Bone marrow (tissue), 2 donors: ENCODE measurements at places on chromosomes 12 and 14.

DNA sequence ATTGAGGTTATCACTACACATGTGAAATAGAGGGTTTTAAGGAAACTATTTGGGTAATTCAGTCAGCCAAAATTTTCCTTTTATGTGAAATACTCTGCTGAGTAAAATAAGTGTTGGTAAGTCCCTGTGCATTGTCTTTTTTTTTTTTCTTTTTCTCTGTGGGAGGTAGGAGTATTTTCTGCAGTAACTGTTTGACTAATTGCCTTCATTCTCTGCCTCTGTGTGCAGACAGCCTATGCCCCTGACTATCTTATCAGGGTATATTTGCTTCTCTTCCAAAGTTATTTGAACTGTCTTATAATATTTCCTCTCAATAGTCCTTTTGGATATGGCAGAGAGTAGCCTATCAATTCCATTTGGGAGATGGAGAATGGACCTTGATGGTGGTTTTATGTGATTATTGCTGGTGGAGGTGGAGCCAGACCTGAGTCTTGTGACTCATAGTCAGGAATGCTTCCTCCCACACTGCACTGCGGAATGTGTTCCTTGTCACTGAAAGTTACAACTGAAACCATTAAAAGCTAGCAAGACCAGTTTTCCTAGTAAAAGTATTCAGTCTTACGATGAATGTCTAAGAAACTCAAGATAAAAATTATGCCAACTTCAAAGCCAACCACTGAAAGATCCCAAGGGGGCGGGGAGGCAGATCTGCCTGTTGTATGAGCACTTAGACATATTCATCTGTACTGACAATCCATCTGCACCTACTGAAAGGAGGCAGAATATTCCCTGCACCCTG, 40.9 kb upstream of the STXBP6 start:
- no peak for DNase-seq

GRCh38 chr12:99232324-99232723, 415.2 kb upstream of the GARIN6 start:
- no peak for DNase-seq

DNA sequence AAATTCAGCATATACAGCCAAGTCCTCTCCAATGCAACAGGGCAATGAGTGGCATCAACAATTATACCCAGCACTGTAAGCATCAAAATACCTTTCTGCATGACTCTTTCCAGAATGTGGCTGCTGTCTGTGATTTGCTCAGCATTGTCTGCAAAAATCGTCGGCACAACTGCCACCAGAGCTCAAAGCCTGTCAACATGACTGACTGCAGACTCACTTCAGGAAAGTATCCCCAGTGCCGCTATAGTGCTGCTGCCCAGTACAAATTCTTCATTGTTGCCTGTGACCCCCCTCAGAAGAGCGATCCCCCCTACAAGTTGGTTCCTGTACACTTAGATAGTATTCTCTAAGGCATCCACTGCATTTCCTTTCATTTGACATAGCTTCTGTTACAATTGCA, 735 bp downstream of the RNASE6 start:
- no peak for DNase-seq

DNA sequence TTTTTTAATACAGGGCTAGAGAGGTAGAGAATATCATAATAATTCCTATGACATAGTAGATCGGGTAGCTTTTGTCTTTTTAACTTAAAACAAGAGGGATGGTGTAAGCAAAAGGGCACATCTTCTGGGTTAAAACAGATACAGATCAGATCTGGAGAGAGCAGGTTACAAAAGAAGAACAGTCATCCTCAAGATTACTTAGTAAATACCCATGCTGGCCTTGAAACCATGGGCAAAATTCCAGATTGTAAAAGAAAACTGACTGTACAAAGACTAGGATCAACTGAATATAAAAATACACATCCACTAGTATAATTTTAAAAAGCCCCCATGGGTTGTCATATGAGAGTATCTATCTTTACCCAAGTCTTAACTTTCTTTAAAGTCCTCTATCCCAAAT, 76.7 kb downstream of the MED13L start:
- no peak for DNase-seq

DNA sequence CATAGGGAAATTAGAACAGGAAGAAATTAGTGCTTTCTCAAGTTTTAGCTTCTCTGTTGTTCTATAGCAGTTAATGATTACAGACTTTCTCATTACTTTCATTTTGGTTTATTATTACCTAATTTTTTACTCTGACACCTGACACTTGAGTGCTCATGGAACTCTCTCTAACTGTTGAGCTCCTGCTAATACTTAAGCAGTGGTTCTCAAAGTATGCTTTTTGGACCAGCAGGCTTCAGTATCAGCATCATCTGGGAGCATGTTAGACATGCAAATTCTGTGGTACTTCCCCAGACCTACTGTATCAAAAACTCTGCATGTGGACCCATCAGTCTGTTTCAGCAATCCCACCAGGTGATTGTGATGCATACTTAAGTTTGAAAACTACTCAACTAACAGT, 235.3 kb downstream of the CCDC91 start:
- DNase-seq, result no peak

GRCh38 chr12:120982659-120983058, 4.3 kb downstream of the HNF1A start:
- DNase-seq, result no peak

GRCh38 chr14:30381861-30382480, 177.0 kb upstream of the G2E3 start:
- DNase-seq, result no peak

GRCh38 chr12:92899386-92900001, 29.6 kb downstream of the EEA1 start:
- DNase-seq, result no peak

DNA sequence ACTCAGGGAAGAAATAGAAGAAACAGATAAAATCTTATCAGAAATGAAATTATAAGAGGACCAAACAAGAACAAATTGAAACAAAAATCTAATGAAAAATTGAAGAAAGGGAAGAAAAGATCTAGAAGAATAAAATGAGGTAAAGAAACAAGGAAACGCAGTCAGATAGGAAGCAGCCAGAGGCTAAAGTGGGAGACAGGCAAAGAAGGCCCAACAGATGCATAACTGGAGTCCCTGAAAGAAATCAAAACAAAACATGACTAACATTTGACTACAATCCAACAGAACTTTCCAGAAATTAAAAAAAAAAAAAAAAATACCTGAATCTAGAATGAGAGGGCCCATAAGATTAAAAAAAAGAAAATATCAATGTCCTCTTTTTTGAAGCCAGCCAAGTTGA, 65.6 kb downstream of the AMN start:
- no peak for DNase-seq

GRCh38 chr12:42683266-42683665, 93.7 kb upstream of the PRICKLE1 start:
- DNase-seq, result no peak

- DNase-seq, result no peak
These were observed 411.9 kb downstream of the NELL2 start for GRCh38 chr12:44464180-44464579.

- DNase-seq, result no peak
These were observed 68.7 kb downstream of the RGS6 start for GRCh38 chr14:72000907-72001306.

DNA sequence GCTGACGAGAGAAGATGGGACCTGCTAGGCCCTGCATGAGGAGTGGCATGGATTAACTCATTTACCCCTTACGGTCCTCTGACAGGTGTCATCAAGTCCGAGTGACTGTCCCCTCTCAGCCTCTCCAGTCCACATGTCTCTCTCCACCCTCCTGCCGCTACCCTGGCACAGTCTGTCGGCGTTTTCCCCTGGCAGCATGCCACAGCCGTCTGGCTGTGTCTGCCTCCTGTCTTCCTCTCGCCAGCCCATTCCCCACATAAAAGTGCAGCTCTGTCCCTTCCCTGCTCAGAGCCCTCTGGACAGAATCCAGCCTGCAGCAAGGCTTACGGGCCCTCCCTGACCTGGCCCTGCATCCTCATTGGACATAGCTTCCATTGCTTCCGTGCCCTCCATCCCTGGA, 45.6 kb downstream of the UBE3B start:
- no peak for DNase-seq

GRCh38 chr14:68148276-68148675, 328.7 kb downstream of the RAD51B start:
- DNase-seq, result no peak

- DNase-seq, result no peak
These were observed 6.5 kb downstream of the TAS2R19 start for GRCh38 chr12:11015775-11016430.

DNA sequence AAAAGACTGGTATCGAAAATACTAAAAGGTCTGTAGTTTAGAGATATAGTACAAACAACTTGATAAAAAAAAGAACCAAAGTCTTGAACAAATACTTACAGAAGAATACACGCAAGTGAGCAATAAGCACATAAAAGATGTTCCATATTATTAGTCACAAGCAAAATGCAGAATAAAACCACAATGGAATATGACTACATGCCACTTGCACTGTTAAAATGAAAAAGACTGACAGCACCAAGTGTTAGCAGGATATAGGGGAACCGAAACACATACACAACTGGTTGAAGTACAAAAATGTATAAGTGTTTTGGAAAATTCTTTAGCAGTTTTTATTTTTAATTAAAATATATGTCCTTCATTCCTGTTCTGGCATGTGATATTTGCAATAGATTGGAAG, 3.6 kb downstream of the CLEC2A start:
- DNase-seq, result no peak

DNA sequence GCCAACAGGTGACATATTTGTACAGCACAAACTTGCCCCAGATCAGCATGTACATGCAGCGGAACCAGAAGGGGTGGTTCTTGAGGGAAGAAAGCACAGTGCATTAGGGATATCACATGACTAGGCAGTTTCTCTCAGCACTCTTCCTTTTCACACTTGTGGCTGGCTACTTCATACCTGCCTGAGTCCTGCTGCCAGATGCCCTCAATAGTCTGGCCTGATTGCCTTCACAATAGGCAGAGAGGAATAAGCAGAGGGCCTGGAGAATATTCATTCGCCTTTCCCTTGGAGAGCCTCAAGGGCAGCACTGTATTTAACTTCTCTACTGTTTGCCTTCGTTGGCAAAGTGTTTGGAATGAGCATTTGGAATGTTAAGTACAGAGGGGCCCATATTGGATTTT, 7.9 kb downstream of the EMG1 start:
- no peak for DNase-seq

DNA sequence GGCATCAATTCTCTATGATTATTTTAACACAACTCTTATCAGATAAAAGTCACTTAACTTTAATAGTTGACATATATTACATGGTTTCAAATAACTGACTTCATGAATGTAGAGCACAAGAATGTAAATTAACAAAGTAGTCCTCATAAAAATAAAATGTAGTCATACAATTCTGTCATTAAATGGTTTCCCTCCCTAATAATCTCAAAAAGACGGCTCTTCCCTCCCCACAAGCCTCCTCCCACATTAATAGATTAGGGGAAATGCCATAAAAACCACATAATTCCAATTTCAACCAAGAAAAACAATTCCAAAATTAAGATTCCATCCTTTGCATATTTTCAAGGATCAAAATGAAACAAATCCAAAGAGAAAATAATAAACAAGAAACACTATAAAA, 36.7 kb downstream of the SPTLC2 start:
- DNase-seq, result no peak

DNA sequence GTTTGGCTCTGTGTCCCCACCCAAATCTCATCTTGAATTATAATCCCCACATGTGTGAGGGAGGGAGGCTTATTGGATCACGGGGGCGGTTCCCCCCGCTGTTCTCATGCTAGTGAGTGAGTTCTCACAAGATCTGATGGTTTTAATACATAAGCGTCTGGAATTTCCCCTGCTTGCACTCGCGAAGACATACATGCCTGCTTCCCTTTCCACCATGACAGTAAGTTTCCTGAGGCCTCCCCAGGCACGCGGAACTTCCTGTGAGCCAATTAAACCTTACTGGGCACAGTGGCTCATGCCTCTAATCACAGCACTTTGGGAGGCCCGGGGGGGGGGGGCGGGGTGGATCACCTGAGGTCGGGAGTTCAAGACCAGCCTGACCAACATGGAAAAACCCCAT, 60.8 kb downstream of the R3HDM2 start:
- no peak for DNase-seq

- DNase-seq, result no peak
These were observed 16.1 kb upstream of the MANSC4 start for GRCh38 chr12:27796128-27796527.

DNA sequence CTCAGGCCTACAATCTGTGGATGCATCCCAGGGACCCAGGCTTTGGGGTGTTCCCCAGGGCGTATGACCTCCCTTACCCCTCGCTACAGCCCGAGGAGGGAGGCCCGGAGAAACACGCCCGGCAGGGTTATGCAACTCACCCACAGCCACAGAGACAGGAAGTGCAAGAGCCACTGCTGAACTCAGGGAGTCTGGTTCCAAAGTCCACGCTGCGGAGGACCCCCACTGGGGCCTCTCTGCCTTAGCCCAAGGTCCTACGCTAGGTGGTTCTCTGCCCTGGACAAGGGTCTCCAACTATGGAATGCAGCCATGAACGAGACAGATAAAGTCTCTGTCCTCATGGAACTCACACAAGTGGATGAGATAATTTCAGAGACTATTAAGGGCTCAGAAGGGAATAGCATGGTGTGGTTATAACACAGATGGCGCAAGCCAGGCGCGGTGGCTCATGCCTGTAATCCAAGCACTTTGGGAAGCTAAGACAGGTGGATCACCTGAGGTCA, 11.3 kb downstream of the SCARB1 start:
- DNase-seq, result peak; percentile 40

DNA sequence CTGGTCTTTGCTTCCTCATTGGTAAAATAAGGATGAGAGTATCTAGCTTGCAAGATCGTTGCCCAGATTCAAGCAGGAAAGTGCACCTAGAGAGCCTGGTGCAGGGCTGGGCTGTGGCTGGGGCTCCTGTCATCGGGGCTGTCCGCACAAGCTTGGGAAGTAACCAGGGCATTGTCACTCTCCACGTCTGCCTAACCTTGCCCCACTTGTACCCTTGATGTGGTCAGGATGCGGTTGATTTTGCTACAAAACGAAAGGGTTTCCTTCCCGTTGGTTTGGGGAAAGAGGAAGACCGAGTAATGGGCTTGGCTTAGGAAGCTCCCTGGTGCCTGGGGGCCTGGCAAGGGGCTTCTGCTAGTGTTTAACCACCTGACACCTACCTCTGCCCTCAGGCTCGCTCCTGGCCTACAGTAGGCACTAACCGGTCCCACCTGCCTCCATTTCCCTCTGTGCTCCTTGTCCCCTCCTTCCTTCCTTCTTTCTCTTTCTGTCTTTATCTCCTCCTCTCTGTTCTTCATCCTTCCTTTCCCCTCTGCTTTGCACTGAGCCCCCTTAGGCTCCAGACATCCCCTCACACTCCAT, 21.8 kb downstream of the MVK start:
- no peak for DNase-seq

DNA sequence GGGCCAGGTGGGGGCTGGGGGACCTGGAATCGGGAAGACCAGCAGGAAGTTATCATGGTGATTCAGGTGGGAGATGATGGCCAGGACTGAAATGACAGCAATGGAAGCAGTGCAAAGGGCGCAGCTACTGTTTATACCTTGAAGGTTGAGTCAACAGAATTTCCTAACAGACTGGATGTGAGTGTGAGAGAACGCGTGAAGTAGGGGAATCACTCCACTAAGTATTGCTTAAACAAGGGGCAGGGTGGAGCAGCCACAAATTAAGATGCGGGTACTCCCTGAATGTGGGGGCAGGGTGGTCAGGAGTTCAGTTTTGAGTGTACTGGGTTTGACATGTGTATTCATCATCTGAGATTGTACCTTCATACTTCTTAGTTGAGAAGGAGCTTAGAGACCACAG, 45.1 kb downstream of the MYF5 start:
- no peak for DNase-seq
